ENCODE measurements at places on chromosomes 1 and 21. TPM values are rescaled to one million over a fixed set of nuclear protein-coding genes. Genes with fewer than 3 reads are reported as not detected.
A peak's percentile ranks its signal among the peaks of the same experiment; 100 is the strongest.

GRCh38 chr1:107344268-107344760, 203.5 kb downstream of the NTNG1 start:
- DNase-seq: no peak

GRCh38 chr1:91847851-91848250, 38.1 kb downstream of the TGFBR3 start:
- no peak for DNase-seq

DNA sequence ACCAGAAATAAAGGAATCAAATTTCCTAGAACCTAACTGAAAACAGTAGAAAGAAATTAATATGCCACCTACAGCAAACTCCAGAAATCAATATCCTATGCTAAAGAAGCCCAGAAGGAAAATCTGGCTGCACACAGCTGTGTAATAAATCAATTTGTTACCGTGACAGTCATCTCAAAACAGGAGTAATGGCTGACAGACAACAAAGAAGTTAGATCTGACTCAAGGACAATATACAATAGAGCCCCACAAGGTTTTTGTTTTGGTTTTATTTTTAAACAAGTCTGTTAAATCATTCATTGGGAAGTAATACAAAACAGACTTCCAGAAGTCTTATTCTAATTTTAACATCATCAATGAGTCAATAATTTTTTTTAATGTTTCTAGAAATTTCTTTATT, 168.4 kb downstream of the RERE start:
- no peak for DNase-seq

- DNase-seq: no peak
Measured at GRCh38 chr1:59755069-59755685, 59.6 kb upstream of the HOOK1 start.

- peak; percentile 93 for DNase-seq
Measured at GRCh38 chr1:112735752-112736151, 20.6 kb upstream of the PPM1J start.

GRCh38 chr1:207645635-207646081, 725 bp downstream of the CR1L start:
- no peak for DNase-seq

DNA sequence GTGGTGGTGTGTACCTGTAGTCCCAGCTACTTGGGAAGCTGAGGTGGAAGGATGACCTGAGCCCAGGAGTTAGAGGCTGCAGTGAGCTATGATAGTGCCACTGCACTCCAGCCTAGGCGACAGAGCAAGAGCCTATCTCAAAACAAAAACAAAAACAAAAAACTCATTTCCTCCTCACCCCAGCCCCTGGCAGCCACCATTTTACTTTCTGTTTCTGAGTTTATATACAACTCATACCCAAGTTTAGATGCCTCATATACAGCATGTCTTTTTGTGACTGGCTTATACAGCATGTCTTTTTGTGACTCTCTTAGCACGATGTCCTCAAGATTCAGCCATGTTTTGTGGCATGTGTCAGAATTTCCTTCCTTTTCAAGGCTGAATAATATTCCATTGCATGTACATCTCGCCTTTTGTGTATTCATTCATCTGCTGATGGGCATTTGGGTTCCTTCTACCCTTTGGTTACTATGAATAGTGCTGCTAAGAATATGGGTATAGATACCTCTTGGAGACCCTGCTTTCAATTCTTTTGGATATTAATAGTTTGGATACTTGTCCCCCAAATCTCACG, 14.7 kb downstream of the COA7 start:
- no peak for DNase-seq

- DNase-seq: no peak
Measured at GRCh38 chr1:203324105-203325025, 19.0 kb downstream of the BTG2 start.

Gene LIN28A
- not detected for total RNA-seq

Gene BEND5
- total RNA-seq: not detected

Data from foreskin keratinocyte (primary cell).